Stimulated activated CD4-positive, alpha-beta T cell treated with anti-CD3 and anti-CD28 coated beads, Interleukin-15, amount 100 ng/mL, for 1 hour (primary cell): ENCODE measurements at places on chromosomes 5 and 9.

GRCh38 chr5:147327421-147327820 lies 92.6 kb downstream of the STK32A start:
- no peak for DNase-seq

DNA sequence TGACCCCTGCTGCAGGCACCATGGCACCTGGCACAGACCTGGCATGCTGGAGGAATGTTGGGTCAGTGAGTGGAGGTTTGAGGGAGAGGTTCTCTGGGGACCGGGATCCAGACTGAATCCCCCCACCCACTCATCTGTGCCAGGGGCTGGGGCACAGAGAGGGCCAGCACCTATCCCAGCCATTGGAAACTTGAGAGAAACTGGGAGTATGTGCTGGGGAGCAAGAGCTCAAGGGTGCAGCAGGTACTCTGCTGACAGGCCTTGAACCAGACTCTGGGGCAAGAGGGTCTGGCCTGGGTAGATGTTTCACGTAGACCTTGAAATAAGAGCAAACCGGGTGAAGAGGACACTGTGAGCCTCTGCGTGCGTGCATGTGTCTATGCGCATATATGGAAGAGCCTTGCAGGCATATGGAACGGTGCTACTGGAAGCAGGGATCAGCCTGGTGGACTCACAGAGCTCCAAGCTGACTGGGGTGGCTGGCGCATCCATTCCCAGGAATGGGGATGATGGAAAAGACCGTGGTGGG lies 8.8 kb downstream of the FGF18 start:
- DNase-seq = no peak

GRCh38 chr9:128393970-128394369 lies 22.8 kb downstream of the URM1 start:
- no peak for DNase-seq

GRCh38 chr5:89850513-89850865 lies 559.1 kb downstream of the CETN3 start:
- DNase-seq = no peak

DNA sequence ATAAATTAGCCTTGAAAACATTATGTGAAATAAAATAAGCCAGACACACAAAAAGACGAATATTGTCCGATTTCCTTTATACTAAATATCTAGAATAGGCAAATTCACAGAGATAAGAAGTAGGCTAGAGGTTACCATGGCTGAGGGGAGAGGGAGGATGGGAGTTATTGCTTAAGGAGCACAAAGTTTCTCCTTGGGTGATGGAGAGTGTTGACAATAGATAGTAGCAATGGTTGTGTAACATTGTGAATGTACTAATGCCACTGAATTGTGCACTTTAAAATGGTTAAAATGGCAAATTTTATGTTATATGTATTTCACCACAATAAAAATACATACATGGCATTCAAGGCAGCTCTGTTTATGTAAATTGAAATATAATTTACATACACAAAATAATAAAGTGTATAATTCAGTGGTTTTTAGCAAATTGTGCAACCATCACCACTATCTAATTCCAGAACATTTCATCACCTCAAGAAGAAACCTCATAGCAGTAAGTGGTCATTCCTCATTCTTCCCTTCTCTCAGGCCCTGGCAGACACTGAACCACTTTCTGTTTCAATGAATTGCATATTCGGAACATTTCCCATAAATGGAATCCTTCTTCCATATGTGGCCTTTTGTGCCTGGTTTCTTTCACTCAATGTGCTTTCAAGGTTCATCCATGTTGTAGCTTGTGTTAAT lies 59.2 kb downstream of the NDST1 start:
- no peak for DNase-seq

DNA sequence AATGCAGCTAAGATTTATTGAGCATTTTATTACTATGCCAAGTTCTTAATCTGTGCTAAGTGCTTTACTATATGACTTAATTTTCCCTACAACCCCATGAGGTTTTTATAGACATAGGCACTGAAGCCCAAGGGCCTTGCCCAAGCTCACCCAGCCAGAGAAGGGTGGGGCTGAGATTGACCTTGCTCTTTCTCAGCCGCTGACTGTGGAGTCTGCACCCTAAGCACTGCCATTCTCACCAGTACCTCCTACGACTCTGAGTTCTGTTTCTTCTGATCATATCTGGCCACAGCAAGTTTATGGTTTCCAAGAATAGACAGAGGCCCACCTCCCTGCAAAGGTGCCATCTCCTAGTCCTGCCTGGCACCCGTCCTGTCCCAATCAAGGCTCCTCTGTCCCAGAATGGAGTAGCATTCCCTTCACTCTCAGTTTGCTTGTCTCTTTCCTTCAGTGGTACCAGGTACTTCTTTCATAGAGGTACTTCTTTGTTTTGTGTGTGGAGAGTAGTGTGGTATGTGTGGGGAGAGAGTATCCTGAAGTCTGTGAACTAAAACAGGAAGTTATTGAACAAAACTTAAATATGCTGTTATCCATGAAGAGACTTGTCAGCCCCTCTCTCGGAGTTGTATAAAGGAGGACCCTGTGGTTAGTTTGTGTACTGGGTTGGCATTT lies 42.6 kb downstream of the CSF1R start:
- no peak for DNase-seq

- DNase-seq = no peak
Measured at GRCh38 chr5:43038496-43038989, 1.6 kb downstream of the ANXA2R start.

DNA sequence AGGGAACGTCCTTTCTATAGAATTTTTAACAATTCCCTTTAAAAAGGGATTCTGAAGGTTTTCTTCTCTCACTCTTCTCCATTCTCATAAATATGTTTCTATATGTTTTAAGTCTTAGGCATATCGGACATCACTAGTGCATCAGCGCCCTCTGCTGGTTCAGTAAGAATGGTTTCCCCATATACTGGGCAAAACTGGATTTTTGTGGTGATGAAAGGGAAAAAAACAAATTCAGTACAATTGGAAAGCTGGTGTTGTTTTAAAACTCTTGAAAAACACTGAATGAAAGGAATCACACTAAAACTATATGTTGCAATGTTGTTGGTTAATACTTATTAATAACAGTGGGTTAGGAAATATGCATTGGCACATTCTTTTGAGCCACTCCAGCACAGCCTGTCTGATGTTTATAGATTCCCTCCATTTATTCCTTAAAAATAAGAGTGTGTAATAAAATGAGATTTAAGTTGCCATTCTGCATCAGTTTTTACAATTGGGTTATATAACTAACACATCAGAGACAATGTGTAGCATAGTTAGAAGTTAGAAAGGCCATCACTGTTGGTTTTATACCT lies 15.8 kb downstream of the CWC27 start:
- DNase-seq = peak; percentile 10

DNA sequence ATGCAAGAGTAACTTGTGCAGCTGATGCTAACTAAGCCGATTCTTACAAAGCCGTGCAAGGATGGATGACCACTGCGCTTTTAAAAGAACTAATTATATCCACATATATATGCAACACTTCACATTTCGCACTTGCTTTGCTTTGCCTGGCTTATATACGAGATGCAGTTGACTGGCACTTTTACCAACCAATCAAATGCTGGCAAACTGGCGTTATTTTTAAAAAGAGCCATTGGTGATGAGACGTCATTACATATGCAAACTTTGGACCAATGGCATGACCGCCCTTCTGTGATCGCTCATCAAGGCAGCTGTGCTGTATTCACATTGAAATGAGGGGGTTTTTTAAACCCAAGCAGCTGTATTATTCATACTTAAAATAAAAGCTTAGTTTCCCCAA lies 1147.7 kb upstream of the WWC1 start:
- no peak for DNase-seq

GRCh38 chr5:40441733-40442132 lies 238.0 kb upstream of the PTGER4 start:
- DNase-seq = no peak

DNA sequence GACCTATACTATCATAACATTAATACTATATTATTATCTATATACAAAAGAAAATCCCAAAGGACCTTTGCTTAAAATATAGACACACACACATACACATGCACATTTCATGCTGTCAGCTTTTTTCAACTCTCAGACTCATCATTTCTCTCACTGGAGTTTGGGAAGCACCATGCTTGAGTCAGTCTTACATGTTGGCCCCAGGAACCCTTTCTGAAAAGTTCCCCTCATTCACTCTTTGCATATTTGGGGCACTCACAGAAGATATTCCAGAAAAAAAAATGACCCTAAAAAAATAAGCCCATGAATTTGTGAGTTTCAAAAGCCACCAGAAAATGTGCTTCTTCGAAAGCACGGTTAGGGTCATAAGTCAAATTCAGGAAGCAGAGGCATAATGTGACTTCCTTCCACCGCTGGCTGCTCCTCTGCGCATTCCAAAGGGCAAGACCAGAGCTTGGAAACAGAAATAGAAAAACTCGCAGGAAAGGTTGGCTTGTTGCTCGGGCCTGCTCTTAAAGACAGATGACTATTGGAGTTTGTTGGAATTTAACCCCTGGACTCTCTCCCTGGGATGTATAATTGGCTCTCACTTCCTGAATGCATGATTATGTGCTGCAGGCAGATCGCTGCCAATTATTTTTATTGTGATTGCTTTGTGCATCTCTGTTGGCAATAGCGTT lies 129.7 kb upstream of the IQGAP2 start:
- no peak for DNase-seq

- no peak for DNase-seq
Measured at GRCh38 chr9:86253577-86253976, 5.9 kb downstream of the C9orf153 start.

DNA sequence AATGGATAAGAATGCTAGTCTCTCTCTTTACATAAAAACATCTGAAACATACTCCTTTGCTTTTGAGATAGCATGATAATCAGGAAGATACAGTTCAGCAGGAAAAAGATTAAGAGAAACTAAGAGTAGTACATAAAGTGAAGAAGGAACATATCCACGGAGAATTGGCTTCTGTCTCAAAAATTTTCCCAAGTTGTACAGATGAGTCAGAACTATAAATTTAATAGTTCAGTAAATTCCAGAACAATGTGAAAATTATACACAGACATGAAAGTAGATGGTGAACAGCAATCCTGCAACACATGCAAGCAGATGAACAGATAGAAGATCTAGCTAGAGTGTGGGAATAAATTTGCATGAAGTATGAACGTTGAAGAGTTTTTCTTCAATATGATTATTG lies 691.4 kb upstream of the RIOK2 start:
- no peak for DNase-seq

GRCh38 chr5:176155922-176156359 lies 82.3 kb upstream of the SIMC1 start:
- DNase-seq = no peak

DNA sequence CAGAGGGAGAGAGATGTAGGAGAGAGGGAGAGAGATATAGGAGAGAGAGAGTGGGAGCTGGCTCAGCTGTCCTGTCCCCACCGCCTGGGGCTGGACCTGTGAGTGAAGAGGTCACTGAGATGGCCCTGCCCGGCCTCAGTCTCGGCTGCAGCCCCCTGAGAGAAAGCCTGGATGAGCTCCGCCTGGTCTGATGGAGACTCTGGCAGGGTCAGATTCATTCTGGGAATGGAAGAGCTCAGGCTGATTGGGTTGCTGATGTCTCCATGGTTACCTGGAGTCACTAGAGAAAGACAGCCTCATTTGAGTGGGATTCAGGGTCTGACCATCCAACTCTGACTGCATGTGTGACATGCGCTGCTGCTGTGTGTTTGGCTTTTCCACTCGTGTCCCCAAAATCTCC lies 27.1 kb upstream of the SEMA4D start:
- DNase-seq = no peak

DNA sequence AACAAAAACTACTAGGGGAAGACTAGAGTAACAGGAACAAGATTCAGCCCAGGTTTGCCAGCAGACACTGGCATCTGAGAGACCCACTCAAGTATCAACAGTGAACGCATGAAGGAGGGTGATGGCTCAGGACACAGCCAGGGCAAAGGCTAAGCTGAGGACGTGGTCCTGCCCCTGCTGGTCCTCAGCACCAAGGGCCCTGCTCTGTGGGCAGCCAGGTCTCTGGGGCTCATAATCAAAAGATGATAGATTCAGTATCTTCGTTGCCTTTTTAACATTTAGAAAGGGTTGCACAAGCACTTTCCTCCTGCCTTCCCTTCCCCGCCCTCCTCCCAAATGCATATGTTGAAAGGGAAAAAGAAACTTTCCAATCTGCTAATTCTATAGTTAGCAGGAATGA lies 31.5 kb downstream of the MACROH2A1 start:
- no peak for DNase-seq

- DNase-seq = no peak
Measured at GRCh38 chr9:27425827-27426510, 98.1 kb upstream of the IFNK start.
